Hematopoietic multipotent progenitor cell treated with erythropoietin and hydrocortisone succinate and interleukin-3 and kit ligand, for 6 days (in vitro differentiated cells): ENCODE measurements at places on chromosomes 1 and 21.

GRCh38 chr1:226632922-226633351 is 84.4 kb downstream of the STUM start:
- DNase-seq: no peak

DNA sequence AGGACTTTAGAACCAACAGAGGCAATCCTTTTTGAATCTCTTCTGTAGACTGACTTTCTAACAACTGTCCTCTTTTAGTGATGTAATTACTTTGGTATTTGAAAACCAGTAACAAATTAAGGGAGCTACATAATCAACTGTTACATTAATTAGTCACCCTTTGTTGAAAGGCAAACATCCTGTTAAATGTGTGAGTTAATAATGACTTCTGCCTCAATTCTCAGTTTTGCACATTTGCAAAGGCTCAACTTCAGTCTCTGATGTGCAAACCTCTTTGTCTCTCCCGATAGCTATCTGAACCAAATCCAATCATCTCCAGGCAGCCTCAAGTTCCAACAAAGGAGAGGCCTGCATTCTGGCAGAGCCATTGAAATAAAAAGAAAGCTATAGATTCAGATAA is 135.4 kb upstream of the C8B start:
- DNase-seq: no peak

DNA sequence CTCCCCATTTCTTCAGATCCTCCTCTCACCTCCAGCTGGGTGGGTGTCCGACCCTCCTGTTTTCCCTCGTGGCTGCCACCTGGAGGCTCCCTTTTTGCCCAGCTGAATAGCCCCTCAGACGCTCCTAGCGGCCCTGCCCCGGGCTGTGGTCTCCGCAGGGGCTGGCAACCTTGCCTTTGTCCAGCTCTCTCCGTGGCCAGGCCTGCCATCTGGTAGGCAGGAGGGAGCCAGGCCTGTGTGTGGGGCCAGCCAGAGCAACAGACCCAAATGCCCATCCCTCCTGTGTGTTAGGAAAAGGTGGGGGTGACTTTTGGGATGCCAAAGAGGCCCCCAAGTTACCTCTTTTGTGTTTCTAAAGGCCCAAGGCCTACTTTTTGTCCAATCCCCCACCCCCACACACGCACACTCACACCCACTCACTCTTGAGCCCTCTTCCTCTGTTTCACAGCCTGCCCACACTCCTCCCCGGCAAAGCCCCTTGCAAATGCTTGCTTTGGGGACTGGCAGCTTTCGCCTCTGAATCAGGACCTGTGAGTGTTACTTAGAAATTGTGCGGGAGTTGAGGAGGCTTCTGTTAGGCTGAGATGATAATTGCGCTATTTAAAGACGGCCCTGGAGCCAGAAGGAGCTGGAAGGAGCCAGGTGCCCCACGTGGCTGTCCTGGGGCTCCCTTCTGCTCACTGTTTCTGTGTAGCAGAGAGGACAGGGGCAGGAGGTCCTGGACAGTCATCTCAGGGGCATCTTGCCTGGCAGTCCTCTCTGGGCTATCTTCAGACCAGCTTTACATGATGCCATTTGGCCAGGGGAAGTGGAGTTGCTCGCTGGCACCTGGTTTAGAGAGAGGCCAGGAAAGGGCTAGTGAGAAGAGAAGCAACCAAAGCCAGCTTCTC is 9.1 kb downstream of the PPFIA4 start:
- DNase-seq: no peak

DNA sequence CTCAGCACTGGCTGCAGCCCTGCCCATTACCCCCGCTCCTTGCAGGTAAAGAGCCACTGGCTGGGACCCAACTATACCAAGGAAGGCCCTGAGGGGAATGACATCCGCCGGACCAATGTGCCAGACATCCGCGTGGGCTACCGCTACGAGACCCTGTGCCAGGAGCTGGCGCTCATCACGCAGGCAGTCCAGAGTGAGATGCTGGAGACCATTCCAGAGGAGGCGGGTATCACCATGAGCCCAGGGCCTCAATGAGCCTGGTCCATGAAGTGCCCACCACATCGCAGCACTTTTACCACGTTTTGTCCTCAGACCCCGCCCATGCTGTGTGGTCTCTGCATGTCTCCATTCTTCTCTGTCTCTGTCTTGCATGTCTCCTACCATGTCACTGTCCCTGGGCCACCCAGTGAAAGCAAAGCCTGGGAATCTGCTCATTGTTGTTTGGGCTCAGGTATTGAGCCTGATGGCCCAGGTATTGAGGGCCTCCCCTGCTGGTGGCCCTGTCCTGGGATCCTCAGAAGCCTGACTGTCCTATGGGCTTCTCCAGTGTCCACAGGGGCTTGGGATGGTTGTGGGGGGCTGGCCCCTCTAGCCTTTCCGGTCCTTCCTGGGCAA is 11.4 kb downstream of the AMPD2 start:
- no peak for DNase-seq

- no peak for DNase-seq
Measured at GRCh38 chr21:33971492-33972013, 55.9 kb upstream of the ATP5PO start.
